ENCODE measurements at places on chromosomes 5 and 9.
A peak's percentile ranks its signal among the peaks of the same experiment; 100 is the strongest.

DNA sequence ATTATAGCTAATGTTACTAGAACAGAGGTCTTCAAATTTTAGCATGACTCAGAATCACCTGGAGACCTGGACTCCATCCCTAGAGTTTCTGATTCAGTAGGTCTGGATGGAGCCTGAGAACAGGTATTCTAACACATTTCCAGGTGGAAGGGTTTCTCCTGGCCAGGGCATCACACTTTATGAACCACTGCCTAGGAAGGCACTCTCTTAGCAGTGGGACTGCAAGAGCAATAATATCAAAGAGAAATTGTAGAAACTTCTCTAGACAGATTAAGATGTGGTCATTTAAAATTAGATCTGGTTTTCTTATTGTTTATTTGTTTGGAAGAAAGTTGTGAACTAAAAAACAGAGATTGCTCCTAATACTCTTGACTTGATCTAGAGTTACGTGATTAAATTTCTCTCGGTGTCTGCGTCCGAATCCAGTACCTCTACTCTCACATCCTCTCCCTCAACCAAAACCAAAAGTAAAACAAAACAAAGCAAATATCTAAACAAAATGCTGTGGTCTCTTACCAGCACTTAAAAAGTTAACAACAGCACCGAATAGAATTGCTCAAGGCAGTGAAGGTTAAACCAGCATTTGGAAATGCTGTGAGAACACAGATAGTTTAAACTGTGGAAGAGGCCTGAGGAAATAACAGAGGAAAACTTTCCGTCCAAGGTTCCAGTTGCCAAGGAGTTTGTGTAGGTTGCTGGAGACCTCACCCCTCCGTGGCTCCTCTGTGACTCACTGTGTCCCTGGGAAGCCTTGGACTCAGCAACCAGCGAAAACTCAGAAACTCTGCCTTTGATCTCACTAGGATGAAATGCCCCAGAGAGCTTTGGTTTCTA, 193.4 kb downstream of the ARRDC3 start:
- DNase-seq: no peak

GRCh38 chr5:39164016-39164415, 55.3 kb downstream of the FYB1 start:
- DNase-seq: no peak

GRCh38 chr5:89823046-89823445, 586.5 kb downstream of the CETN3 start:
- no peak for DNase-seq

DNA sequence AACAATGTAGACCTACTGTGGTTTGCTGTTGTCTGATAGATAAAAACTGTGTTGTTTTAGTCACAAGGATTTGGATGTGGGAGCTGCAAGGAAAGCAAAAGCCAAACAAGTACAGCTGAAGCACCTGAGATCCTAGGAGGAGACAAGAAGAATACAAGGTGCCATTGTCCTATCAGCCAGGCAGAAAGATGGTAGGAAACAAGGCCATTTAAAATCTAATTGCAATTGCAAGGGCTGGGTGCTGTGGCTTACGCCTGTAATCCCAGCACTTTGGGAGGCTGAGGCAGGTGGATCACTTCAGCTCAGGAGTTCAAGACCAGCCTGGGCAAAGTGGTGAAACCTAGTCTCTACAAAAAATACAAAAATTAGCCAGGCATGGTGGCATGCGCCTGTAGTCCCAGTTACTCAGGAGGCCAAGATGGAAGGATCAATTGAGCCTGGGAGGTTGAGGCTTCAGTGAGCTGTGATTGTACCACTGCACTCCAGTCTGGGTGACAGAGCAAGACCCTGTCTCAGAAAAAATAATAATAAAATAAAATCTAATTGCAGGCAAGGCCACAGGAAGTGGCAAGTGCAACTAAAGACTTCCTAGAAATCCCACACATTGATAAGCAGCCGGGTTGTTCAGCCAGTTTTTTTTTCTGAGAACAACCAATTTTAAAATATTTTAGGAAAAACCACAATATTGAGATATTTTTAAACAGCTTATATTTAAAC, 22.6 kb downstream of the DOCK8 start:
- no peak for DNase-seq

- no peak for DNase-seq
These were observed 52.5 kb downstream of the FNBP1 start for GRCh38 chr9:129990269-129991010.

DNA sequence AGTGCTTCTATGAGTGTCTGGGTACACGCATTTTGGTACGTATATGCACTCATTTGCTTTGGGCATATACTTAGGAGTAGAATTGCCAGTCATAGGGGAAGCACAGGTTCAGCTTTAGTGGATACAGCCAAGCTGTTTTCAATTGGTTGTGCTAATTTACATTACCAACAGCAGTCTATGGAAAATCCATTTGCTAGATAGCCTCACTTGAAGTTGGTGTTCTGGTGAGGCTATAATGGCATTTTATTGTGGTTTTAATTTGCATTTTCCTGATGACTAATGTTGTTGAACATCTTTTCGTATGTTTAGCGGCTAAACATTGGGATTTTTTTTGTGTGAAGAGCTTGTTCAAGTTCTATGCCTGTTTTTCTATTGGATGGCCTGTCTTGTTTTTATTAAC, 76.8 kb upstream of the ANKH start:
- no peak for DNase-seq

GRCh38 chr5:128234928-128235641, 151.5 kb downstream of the SLC12A2 start:
- no peak for DNase-seq

- DNase-seq: peak; percentile 44
These were observed 175.8 kb upstream of the CHD1 start for GRCh38 chr5:99104538-99105132.

DNA sequence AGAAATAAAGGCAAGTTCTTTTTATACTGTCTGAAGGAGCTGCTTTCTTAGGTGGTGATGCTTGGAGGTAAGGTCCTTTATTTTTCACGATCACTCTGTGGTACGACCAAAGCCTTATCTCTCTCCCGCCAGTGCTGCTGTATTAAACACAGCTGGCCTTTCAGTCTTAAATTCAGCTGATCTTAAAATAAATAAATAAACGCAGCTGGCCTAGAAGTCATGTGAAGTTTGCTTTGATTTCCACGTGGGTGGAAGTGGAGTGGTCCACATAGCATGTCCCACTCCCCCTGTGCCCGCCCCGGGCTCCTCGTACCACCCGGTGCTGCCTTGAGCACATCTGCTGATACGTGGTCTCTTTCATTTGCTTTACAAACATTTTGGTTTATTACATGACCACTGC, 260.4 kb downstream of the FANCC start:
- DNase-seq: no peak

- DNase-seq: no peak
These were observed 27.3 kb downstream of the EXD3 start for GRCh38 chr9:137395666-137396010.

GRCh38 chr5:10479154-10479721, 37.6 kb downstream of the ROPN1L start:
- DNase-seq: no peak

- no peak for DNase-seq
These were observed 47.7 kb upstream of the GLRX start for GRCh38 chr5:95870105-95870672.
